Stimulated activated CD4-positive, alpha-beta T cell treated with anti-CD3 and anti-CD28 coated beads, Interleukin-1b, Interleukin-23, amount 100 ng/mL, for 4 hours (primary cell): ENCODE measurements at places on chromosomes 13 and 19.
A peak's percentile ranks its signal among the peaks of the same experiment; 100 is the strongest.

- DNase-seq: peak; percentile 27
Observed at GRCh38 chr19:32675720-32676185, at the start of gene RGS9BP. Gene RGS9BP, plus strand, starts transcription at chr19:32675848. Its CDS starts 416 bp downstream, at chr19:32676264.

DNA sequence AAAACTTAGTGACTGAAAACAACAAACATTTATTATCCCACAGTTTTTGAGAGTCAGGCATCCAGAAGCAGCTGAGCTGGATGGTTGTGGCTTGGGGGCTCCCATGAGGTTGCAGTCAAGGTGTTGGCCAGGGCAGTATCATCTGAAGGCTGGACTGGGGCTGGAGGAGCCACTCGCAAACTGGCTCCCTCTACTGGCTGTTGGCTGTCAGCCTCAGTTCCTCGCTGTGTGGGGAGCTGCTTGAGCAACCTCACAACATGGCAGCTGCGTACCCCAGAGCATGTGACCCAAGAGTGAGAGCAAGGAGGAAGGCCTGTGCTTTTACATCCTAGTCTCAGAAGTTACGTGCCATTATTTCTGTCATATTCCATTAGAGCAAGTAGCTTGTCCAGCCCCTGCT is 9.7 kb downstream of the YJU2 start:
- DNase-seq: no peak

DNA sequence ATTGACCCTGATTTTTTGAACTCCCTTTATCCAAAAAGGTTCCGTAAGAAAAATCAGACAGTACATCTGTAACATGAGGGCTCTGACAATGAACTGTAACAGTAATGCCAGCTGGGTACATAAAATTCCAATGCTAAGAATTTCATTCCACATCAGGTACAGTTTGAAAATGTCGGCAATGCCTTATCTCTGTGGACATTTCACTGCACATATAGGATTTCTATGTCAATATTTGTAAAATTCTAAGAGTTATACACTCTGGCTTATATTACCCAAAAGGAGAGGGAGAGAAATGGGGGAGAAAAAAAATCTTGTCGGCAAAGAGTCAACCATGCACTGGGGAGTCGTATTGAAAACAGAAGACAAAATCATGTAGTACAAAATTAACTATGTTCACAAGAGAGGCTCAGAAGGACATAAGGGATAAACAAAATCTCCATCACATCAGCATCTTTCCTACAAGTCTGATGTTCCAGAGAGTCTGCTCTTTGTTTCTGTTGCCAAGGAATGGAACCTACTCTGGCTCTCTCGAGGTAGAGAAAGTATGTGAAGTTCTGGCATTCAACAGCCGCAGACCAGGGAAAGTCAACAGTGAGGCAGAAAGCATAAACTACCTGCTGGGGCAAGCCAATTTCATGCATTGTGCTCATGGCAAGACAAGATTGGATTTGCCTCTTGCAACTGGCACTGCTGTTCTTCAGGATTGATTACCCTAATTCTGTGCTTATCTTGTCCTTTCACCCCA is 72.4 kb downstream of the STARD13 start:
- no peak for DNase-seq

DNA sequence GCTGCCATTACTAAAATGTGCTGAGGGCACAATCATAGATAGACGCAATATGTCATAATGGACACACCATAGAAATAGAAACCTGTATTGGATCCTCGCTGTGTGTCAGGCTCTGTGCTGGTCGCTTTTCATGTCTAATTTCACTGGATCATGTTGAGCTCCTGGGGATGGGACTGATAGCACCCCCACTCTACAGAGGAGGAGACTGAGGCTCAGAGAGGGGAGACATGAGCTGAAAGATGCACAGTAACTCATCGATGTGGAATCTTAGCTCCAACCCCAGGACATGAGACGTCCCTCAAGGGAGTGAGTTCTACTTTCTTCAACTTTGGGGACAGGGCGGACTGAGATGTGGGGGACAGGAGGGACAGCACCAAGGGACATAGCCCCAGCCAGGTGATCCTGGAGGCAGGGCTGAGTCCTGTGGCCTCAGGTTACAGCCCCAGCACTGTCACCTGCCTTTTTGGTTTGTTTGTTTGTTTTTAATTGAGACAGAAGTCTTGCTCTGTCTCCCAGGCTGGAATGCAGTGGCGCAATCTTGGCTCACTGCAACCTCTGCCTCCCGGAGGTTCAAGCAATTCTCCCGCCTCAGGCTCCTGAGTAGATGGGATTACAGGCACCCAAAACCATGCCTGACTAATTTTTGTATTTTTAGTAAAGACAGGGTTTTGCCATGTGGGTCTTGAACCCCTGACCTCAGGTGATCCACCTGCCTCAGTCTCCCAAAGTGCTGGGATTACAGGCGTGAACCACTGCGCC is 6.6 kb upstream of the GIPC1 start:
- DNase-seq: no peak

DNA sequence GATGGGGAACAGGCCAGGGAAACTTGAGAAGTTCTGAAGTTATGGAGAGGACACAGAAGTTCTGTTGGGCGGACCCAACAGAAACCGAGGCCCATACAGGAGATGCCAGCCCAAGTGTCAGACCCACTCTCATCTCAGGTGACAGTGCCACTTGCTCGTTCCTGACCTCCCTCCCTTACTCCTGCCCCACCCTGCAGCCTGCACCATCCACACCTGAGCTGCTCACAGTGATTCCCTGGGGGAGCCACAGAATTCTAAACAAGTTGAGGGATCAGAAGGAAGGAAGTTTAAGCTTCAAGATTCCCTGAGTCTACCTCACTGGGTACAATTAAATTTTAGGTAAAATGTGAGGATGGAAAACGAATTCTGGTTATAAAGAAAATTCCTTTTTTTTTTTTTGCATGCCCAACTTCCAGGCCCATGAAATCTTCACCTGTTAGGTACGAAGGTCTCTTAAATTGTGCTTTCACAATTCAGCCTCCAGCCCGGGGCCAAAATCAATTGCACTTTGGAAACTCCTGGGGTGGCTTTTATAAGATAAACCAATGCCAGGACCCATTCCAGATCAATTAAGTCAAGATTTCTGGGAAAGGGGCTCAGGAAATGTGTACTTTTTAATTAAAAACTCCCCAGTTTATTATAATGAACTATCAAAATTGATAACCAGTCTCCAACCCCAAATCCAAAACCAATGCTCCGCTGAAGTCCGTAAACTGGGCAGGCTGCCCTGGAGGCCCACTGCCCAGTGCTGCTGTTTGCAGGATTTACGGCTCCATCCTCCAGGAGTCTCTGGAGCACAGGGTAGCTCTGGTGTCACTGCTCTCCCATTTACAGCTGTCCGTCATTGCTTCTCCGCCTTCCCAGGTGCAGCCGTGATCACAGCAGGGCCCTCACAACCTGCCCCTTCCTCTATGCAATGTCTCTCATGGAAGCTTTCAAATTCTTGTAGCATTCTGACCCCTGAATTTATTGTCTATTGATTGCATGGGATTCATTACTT is 643.5 kb downstream of the UQCRFS1 start:
- DNase-seq: no peak

DNA sequence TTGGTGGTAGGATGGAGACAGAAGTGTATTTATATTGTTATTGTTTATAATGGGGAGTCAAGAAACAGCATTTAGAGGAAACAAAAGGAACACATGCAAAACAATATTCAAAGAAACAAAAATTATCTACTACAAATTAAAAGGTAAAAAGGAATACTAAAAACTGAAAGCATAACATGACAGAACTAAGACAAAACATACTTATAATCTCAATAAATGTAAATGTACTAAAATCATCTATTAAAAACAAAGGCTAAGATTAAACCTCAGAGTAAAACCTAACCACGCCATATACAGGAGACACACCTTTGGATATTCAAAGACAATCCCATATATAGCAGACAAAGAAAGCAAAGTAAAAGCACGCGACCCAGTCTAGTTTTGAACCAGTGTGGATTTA is 273.6 kb downstream of the ABCC4 start:
- no peak for DNase-seq

- DNase-seq: no peak
Observed at GRCh38 chr13:62205273-62205672, 789.6 kb upstream of the PCDH20 start.

DNA sequence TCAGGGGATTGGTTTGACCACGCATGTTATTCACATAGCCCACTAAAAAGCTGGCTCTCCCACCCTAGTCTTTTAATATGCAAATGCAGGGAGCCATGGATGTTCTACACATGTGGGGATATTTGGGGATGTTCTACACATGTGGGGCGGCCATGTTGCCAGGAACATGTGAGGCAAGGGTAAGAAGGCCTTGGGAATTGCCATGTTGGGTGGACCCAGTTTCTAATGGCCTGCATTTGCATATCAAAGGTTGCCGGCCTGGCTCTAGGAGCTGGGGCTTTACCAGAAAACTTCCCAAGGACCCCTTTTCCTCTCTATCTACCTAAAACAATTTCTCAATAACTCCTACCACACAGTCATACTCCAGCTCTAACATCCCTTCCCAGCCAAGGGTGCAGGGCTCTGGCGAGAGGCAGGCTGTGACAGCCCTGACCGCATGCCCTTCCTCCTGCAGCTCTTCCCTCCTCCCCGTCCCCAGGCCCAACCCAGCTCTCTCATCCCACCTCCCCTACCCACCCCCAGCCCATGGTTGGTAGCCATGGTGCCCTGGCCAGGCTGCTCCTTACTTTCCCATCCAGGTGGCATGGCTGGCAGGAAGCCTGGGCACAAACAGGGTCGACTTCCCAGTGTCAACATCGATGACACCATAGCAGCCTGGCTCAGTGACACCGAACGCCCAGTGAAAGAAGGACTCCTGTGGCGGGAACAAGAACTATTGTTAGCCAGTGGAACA is 11.0 kb downstream of the PEPD start:
- no peak for DNase-seq

DNA sequence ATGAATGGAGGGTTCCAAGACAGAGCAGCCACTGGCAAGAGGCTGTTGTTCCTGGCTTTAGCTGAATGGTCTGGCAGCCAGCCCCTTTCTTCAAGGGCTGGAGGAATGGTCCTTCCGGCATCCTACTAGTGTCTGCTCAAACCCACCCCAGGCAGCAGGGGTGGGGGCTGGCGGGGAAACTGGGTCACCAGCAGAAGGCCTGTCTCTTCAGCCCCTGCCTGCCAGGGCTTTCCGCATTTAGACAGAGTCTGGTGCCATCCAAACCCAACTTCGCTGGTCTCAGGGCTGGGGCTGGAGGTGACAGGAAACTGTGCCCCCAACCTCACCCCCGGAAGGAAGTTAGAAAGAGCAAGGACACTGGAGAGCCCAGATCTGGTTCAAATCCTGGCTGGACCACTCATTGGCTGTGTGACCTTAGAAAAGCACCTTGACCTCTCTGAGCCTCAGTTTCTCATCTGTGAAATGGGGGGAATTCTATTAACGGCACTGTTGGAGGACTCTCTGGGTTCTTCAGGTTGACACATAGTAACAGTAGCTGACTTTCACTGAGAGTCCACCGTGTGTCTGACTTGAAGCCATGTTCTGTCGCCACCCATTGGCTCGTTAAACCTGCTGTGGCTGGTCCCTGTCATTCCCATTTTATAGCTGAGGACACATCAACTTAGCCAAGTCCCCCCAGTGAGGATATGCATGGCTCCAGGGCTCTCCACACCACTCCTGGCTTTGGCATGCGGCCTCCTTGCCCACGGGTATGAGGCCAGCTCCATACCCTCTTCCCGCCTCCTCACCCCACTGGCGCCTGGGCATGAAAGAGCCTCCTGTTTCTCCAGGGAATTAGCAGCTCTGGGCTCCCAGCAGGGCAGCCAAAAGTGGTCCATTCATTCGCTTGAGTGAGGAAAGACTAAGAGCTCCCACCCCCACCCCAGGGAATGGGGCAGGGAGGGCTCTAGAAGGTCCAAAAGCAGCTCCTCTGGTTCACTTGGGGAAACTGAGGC is 2.5 kb upstream of the NR2C2AP start:
- DNase-seq: no peak

- no peak for DNase-seq
Observed at GRCh38 chr13:110158226-110158625, 148.7 kb downstream of the COL4A1 start.

GRCh38 chr19:5850743-5851293 is 431 bp downstream of the FUT3 start:
- no peak for DNase-seq

DNA sequence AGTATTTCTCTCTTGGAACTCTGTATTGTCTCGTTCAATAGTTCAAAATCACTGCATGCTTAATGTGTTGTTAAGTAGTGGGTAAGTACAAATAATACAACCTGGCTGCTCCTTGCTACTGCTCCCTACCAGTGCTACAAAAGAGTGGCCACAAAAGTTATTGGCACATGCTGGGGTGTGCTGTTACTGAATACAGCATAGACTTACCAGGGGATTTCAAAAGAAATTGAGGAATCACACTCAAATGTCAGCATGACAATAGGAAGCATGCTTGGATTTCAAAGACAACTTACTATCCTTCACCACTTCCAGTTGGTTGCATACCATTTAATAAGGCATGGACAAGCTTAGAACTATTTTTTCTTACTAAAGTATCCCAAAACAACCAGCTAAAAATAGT is 1041.3 kb upstream of the SPRY2 start:
- no peak for DNase-seq

- DNase-seq: no peak
Observed at GRCh38 chr13:52414051-52414450, 8.1 kb upstream of the THSD1 start.

- no peak for DNase-seq
Observed at GRCh38 chr19:993831-994393, 6.3 kb upstream of the GRIN3B start.

DNA sequence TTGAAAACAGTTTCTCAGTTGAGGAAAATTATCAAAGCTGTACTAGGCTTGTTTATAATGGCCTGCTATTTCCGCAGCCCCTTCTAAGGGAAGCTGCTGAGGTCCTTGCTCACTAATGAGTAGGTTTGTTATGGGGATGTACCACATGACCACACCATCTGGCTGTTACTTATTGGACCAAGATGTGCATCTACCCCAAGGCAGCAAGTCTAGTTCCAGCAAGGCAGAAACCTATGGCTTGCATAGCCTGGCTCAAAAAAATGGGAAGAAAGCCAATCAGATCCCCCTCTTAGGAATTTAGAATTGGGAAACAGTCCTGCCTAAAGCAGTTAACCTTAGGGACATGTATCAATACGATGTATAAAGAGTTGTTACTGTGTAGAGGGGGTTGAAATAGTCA is 186.5 kb upstream of the SPRY2 start:
- DNase-seq: no peak

DNA sequence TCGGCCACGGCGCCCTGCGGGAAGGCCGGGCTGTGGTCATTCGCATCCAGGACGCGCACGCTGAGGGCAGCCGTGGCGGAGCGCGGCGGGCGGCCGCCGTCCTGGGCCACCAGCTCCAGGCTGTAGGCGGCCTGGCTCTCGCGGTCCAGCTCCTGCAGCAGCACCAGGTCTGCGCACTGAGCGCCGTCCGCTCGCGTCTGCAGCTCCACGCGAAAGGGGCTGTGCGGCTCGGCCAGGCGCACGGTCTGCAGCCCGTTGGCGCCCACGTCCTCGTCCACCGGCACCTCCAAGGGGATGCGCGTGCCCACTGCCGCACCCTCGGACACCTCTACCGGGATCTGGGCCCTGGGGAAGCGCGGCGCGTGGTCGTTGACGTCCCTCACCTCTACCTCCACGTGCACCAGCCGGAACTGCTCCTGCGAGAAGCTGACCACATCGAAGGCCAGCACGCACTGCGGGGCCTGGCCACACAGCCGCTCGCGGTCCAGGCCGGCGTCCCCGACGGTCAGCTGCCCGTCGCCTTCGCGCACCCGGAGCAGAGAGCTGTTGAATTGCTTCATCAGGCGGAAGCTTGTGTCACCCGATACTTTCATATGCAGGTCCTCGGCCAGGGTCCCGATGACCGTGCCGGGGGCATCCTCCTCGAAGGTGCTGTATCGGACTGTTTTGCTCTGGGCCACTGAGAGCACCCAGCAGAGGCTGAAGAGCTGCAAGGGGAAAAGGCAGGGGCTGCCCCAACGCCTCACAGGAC is 583 bp downstream of the PCDH8 start:
- DNase-seq: no peak
